ENCODE measurements at places on chromosomes 2 and 18.

DNA sequence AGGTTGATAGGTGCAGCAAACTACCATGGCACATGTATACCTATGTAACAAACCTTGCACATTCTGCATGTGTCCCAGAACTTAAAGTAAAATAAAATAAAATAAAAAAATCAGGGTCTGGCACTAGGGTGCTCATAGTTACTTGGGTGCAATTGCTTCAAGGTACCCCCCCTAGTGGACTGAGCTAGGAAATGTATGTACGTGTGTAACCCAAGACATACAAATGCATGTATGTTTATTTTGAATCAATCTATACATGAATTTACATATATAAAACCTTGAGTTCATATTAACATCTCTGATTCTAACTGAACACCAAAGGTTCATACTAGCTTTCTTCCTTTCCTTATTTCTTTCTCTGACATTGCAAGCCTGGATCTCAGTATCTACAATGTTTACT is 51.5 kb downstream of the USP37 start:
- no peak for DNase-seq

DNA sequence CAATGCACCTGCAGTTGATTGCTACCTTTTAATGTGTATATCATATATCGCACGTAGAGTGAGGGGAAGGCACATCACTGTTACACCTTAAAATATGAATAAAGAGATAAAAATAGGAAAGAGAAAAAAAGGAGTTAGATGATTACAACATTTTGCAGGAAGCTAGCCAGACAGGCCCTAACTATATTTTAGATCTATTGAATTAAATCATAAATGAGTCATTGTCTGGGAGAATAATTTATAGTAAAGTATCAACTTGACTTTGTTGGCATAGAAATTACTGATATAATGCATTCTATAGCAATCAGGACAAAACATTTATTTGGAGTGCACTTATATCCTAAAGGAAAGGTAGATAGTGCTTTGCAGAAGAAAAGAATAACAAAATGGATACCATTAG is 384.9 kb upstream of the NXPH2 start:
- DNase-seq: no peak

DNA sequence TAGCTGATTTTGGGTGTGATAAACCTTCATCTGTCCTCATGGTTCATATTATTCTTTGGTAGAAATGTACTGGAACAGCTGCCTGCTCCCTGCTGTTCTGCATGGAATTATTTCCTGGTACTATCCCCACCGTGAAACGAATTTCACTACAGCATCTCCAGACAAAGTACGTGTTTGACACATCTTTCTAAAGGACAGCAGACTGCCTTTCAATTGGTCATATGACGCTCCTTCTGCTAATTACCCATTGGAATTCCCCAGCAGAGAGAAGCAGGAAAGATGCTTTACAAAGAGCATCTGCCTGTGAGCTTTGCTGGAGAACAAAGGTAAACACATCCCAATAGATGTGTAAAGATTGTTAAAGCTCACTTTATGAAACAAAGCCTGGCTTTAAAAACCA is 4.4 kb upstream of the RFX8 start:
- DNase-seq: no peak

- no peak for DNase-seq
These were observed 5.5 kb upstream of the GPR75 start for GRCh38 chr2:53865264-53865663.

Data from stimulated activated CD8-positive, alpha-beta memory T cell treated with anti-CD3 and anti-CD28 coated beads, Interleukin-2, amount 100 ng/mL, for 48 hours (primary cell).